Motor neuron (in vitro differentiated cells): ENCODE measurements at places on chromosomes 1 and 21. TPM values are rescaled to one million over a fixed set of nuclear protein-coding genes. Genes with fewer than 3 reads are reported as not detected.
A peak's percentile ranks its signal among the peaks of the same experiment; 100 is the strongest.

- no peak for ATAC-seq
Observed at GRCh38 chr21:37415939-37416338, 49.4 kb downstream of the DYRK1A start.

- ATAC-seq, result no peak
Observed at GRCh38 chr1:108071601-108072000, 106.6 kb upstream of the VAV3 start.

DNA sequence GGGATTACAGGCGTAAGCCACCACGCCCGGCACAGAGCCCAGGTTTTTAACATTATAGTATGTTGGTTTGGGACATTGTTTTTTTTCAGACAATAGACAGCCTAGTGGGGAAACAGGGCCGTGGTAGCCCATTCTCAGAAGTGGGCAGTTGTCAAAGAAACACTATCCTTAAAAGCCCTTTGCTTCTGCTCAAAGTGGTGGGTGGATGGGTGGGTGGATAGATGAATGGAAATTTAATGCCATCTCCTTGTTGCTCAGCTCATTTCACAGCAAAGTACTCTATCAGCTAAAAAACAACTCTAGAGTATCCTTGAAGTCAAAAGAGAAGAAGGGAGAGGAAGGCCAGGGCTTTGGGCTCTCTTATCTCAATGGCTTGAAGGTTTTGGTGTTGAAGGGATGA is 137.8 kb downstream of the RRAGC start:
- no peak for ATAC-seq

GRCh38 chr1:232225336-232226131 is 404.4 kb downstream of the SIPA1L2 start:
- ATAC-seq, result no peak

DNA sequence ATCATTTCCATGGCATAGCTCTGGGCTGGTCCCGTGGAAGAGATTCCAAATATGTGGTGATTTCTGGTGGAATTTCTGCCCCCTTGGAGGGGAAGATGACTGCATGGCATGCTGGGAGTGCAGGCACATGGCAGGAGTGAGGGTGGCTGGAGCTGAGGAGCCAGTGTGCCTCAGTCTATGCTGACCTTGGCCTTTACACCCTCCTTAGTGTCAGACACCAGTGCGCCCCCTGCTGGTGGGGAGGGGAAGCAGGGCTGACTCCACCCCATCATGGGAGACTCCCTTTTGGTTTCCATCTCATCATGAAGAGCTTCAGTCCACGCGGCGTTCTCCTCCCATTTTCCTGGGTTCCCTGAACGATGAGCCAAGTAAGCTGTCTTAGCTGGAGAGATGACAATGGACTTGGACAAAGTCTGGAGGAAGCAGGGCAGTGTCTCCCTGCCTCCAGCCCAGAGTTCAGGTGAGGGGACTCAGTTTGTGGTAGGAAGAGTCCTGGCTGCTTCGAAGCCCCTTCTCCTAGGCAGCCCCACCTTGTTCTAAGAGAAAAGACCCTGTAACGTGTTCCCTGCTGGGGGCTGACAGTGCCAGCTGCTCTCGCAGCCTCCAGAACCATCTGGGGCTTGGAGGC is 10.3 kb downstream of the ALX3 start:
- ATAC-seq, result no peak

DNA sequence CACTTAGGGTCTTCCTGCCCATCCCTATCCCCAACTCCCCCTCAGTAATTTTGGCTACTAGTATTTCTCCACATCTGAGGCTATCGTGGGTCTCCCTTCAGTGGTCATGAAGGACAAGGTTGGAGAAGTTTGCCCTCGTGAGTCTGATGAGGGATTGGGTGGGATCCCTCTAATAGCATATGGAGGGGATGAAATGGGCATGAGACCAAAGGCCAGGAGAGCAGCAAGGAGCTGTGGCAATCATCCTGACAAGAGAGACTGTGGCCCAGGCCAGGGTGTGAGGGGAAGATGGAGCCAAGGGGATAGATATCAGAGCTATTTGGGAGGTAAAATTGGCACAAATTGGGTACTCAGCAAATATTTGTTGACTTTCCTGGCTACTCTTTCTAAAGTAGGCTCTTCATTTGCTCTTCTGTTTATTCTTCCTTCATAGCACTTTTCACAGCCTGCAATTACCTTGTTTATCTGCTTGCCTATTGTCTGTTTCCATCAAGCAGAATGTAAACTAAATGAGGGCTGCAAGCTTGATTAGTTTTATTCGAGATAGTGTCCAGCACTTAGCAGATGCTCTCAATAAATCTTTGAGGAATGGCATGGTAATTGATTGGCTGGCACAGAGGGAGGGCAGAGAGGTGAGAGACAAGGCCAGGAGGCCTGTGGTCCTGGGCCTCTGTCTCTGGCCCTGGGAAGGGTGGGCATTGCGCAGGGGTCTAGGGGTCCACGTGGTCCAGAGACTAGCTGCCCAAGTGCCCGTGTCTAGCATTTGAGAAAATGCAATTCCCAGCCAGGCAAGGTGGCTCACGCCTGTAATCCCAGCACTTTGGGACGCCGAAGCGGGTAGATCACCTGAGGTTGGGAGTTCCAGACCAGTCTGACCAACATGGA is 1.5 kb upstream of the PLK3 start:
- no peak for ATAC-seq

GRCh38 chr1:206135248-206135647 is 18.1 kb upstream of the AVPR1B start:
- ATAC-seq, result no peak

DNA sequence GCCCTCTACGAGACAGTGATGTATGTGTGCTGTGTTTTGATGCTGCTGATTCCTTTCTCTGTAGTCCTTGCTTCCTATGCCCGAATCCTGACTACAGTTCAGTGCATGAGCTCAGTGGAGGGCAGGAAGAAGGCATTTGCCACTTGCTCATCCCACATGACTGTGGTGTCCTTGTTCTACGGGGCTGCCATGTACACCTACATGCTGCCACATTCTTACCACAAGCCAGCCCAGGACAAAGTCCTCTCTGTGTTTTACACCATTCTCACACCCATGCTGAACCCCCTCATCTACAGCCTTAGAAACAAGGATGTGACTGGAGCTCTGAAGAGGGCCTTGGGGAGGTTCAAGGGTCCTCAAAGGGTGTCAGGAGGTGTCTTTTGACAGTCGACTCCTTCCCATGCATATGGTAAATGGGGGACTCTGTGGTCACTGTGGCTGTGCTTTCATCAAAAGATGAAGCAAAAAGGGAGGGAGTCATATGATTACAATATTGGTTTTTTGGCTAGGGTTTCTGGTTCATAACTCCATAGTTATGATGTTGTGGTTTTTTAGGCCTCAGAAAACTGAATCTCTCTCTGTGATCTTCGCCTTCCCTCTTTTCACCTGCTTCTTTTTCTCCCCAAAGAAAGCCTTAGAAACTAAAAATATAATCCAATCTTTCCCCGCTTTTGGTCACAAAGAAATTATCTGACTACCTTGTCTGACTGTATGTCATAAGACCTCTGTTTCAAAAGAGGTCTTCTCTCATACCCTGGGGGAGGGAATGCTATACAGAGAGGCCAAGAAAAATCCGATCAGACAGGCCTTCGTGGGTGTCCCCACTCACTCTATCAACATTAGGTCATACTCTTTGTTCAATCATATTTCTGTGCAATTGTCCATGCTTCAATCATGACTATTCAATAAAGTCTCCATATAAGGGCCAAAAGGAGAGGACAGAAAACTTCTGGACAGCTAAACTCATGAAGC is 4.2 kb downstream of the OR2T1 start:
- no peak for ATAC-seq

GRCh38 chr1:195550071-195550862 is 1058.0 kb downstream of the KCNT2 start:
- ATAC-seq, result no peak

DNA sequence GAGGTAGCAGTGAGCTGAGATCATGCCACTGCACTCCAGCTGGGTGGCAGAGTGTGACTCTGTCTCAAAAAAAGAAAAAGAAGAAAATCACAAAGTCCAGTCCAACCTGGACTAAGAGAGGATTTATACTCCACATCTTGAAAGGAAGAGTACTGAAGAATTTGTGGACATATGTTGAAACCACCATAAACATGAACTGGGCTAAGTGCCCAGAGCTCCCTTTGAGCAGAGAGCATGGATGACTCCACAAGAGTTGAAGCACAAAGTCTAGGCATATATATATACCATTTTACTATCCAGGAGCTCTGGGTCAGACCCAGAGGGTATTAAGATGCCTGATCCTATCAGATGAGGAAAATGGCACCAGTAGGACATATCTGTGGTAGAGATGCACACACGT is 86.6 kb downstream of the OMA1 start:
- ATAC-seq, result no peak

DNA sequence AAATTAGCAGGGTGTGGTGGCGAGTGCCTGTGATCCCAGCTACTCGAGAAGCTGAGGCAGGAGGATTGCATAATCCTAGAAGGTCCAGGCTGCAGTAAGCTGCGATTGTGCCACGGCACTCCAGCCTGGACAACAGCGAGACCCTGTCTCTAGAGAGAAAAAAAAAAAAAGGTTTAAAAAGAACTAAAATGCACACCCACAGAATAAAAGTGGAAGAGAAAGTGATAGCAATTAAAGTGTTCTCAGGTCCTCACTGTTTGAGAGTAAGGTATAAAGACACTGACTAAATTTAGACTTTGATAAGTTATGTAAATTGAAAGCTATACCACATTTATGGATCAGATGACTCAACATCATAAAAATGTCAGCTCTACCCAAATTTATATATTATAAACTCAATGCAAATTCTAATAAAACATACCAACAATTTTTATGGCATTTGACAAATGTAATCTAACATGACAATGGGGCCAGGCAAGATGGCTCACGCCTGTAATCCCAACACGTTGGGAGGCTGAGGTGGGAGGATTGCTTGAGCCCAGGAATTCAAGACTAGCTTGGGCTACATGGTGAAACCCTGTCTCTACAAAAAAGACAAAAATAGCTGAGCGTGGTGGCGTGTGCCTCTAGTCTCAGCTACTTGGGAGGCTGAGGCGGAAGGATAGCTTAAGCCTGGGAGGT is 11.8 kb downstream of the ZBTB17 start:
- ATAC-seq, result peak; percentile 75

DNA sequence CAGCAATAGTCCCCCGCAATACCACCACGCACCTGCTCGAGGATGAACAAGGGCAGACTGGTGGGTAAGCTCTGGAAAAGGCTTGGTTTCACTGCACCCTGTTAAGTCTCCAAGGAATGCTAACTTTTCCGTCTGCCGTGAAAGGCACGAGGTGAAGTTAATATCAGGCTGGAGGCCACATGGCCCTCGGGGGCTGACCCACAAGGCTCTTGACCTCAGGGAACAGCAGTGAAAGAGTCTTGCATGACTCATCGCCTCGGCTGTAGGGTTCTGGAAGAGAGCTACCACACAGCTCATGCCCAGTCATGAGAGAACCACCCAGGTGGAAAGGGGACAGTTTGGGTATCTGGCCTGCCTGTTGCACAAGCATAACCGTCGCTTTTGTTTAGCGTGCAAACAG is 24.7 kb downstream of the SCCPDH start:
- ATAC-seq, result no peak

DNA sequence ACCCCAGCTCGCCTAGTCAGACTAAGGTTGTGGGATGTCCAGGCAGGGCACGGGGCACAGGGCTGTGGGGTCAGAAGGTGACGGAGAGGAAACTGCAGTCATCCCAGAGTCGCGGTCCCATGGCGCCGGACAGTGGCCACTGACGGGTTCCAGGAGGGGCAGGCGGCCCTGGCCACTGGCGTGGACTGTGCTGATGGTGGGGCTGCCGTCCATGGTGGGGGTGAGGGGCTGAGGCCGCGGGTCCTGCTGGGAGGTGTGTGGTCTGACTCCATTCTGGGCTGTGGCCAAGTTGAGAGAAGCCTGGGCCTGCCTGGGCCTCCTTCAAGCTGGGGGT is 32.0 kb downstream of the PCNT start:
- no peak for ATAC-seq

- no peak for ATAC-seq
Observed at GRCh38 chr21:35614396-35614921, 445.9 kb downstream of the SETD4 start.

GRCh38 chr1:58611861-58612385 is 34.9 kb upstream of the TACSTD2 start:
- no peak for ATAC-seq

DNA sequence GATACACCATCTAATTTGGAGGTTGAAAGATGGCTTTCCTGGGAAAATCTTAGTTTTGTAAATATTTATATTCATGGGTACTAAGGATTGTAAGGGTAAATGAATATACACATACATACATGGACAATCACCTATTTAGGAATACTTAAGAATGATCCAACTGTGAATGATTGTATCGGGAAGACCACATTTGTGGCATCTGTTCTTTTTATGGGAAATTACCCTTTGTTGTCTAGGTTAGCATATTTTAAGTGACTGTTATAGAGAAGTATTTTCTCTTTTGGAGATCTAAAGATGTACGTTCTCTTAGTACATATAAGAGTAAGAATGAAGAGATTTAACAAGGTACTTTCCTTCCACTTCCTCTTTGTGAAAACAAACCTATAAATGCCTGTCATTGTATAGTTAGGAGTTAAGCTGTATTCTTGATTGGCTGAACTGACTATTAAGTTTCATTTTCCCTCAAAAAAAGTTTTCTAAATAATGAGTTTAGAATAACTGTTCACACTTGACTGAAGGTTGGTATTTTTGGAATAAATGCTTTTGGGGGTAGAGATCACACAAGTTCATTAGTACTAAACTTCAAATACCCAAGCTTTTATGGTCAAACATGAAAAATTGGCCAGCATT is 26.7 kb downstream of the SNX7 start:
- ATAC-seq, result no peak

The PLA2G2D gene
- 0.48 and 0.56 TPM in 2 replicates for total RNA-seq

The MCOLN2 gene
- total RNA-seq, result 0.13 and 0.18 TPM in 2 replicates

The HMCN1 gene
- total RNA-seq, result 1.3 and 2.4 TPM in 2 replicates

The CCDC18 gene
- total RNA-seq, result 15.6 and 15.7 TPM in 2 replicates

The OR10Z1 gene
- 1.4 TPM in 1 of 2 replicates, not detected in the other for total RNA-seq
